NCI-H226 (cell line): ENCODE measurements at places on chromosomes 1 and 21.

- no peak for DNase-seq
Measured at GRCh38 chr1:167088746-167089417, 1.3 kb downstream of the GPA33 start.

DNA sequence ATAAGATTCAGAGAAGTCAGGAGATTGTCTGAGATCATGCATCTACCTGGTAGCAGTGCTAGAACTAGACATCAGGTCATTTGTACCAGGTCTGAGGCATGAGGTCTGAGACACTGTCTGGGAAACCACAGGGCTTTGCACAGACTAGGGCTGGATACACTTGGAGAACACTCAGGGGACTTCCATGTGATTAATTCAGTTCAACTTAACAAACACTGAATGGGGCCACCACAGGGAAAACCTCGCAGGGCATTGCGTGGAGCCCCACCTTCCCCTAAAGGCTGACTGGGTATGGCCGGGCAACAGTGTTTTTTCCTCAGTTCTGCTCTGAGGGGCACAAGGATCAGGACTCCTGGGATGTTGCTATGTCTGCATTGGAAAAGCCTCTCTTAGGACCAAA, 86.5 kb upstream of the WARS2 start:
- no peak for DNase-seq

- no peak for DNase-seq
Measured at GRCh38 chr1:230101556-230101955, 34.5 kb downstream of the GALNT2 start.

GRCh38 chr1:6496890-6497214, 5.4 kb upstream of the PLEKHG5 start:
- no peak for DNase-seq

DNA sequence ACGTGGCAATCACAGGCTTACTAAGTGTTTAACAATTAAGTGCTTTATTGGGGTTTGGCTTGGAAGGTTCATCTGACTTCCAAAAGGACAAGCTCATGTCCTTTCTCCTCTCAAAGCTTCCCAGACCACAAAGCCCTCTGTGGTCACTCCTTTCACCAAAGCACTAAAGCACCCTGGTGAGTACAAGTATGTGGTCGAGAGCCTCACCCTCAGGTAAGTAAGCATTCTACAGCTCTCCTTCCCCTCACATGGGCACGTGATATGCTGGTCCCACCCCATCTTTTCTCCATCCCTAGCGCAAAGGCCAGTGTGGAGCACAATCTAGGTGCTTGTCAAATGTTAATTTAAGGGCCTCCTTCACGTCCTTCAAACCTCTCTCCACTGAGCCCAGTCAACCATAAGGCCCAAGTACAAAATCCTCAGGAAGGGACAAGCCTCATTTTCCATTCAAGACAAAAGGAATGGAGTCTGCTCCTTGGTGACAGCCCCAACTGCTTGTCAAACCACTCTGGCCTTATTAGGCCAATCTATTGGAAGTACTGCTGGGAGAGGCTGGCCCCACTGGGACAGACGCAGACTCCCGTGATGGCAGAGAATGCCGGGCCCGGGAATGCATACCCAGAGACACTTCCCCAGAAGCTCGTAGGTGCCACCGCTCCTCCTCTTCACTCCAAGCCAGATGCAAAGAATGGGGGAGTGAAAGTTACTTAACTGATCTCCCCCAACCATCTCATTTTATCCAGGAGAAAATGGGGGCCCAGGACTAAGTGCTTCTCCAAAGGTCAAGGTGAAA, 7.8 kb downstream of the STMN1 start:
- no peak for DNase-seq

- DNase-seq, result no peak
Measured at GRCh38 chr1:176552999-176553398, 90.0 kb downstream of the PAPPA2 start.

GRCh38 chr1:97073936-97074335, 352.4 kb downstream of the PTBP2 start:
- peak; percentile 62 for DNase-seq

DNA sequence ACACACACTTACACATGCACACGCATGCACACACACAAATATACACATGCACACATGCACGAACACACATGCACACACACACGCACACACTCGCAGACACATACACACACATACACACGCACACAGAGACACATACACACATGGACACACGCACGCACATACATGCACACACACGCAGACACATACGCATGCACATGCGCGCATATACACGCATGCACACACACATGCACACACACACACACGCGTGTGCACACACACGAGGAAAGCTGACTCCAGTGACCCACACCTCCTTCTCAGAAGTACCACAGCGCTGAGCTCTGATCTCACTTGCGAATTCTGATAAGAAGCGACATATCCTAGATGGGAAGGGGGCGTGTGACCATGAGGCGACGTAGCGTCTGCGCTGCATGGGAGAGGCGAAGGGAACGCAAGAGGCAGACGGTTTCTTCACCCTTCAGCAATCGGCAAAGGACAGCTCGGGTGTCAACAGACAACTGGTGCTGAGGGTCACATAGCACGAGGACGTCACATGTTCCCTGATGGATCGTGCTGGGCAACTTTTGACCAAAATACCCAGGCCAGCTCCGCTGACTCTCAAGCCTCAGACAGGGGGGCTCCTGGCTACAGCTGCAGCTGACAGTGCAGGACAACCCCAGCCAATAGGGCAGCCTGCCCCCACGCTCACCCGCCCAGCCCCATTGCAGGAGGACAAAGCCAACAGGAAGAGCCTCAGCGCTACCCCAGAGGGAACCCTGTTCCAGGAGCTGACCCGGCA, 16.0 kb upstream of the PDE9A start:
- no peak for DNase-seq

- no peak for DNase-seq
Measured at GRCh38 chr1:145982010-145982723, 14.2 kb downstream of the TXNIP start.

- DNase-seq, result no peak
Measured at GRCh38 chr1:202616355-202616915, 93.8 kb downstream of the SYT2 start.

- DNase-seq, result no peak
Measured at GRCh38 chr1:236124965-236125364, 17.4 kb upstream of the GPR137B start.

DNA sequence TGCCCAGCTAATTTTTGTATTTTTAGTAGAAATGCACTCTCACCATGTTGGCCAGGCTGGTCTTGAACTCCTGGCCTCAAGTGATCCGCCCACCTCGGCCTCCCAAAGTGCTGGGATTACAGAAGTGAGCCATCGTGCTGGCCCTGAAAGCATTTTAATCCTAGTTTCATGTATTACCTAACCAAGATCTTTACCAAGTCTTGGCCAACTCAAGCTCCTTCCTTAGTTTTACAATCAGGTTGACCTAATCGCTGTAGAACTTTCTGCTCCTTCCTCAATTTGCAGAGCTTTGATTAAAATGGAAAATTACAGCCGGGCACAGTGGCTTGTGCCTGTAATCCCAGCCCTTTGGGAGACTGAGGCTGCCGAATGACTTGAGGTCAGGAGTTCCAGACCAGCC, 3.2 kb upstream of the TMEM63A start:
- no peak for DNase-seq

DNA sequence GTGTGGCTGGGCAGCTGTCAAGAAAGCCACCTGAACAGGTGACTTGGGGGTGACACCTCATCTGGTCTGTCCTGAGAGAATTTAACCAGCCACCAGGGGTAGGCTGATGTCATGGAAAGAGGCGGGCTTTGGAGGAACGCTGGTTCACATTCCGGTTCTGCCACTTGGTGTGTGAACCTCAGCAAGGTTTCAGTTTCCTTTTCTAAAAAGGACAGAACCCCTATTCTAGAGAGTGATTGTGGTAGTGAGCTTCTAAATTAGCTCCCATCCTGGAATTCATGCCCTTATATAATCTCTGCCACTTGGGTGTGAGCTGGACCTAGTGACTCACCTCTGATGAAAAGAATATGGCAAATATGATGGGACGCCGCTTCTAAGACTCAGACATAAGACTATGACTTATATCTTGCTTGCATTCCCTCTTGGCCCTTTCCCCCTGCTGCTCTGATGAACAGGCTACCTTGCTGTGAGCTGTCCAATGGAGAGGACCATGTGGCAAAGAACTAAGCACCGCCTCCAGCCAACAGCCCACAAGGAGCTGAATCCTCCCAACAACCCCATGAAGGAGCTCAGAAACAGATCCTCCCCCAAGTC, 332.1 kb downstream of the RRAGC start:
- no peak for DNase-seq

- DNase-seq, result no peak
Measured at GRCh38 chr1:160047111-160047991, 15.6 kb upstream of the PIGM start.

- DNase-seq, result no peak
Measured at GRCh38 chr1:5991381-5992025, 722 bp downstream of the NPHP4 start.

GRCh38 chr1:152111515-152111968, 3.7 kb downstream of the TCHH start:
- no peak for DNase-seq

- DNase-seq, result no peak
Measured at GRCh38 chr1:53465023-53465957, 6.1 kb downstream of the DMRTB1 start.

DNA sequence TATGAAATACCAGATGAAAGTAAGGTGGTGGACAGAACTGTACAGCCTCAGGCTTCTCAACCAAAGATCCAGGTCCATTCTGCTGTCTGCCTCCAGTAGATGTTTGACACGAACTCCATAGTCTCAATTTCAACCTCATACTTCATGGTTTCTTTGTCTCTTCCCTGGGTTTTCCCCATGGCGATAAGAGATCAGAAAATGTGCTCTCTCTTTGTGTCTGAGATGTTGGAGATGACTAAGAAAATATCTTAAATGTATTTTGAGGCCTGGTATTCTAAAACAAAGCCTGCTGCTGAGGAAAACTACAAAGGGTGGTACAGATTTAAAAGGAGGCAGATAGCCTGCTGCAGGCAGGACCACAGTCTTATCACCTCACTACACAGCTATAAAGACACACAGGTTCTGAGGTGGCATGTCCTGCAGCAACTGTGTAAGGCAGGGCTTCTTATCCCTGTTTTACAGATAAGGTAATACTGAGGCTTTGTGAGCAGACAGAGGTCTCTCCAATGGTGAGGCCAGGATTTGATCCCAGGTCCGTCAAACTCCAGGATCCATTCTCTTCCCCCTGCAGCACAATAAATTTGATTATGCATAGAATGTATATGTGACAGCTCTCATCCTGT, 40.0 kb upstream of the CACNA1E start:
- no peak for DNase-seq

DNA sequence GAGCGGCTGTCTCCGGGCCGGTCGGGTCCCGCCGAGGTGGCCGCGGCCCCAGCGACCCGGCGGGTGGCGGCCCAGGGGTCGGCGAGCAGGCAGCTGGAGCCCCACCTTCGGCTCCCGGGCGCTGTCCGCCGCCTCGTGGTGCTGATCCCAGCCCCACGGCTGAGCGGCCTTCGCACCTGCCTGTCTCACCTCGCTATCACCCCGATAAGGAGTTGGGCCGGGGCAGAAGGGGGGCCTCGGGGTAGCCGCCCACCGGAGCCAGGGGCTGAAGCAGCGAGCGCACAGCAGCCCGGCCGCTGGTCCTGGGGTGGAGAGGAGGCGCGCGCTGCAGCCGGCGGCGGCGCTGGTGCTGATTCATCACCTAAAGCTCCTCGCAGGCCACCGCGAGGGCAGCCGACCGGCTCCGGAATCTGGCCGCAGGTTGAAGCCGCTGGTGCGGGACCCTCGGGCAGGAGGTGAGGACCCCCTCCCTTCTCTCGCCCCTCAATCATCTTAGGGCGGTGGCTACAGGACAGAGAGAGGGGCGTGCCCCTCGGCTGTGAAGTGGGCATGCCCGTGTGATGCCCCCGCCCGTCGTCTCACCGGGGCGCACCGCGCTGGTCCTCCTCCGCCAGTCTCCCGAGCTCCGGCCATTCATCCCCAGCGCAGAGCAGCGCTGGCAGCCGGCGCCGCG, 575 bp downstream of the TRIM67 start:
- DNase-seq, result no peak

- no peak for DNase-seq
Measured at GRCh38 chr1:118159569-118159968, 25.5 kb downstream of the SPAG17 start.

GRCh38 chr21:41759214-41759840, 7.5 kb downstream of the RIPK4 start:
- DNase-seq, result no peak

DNA sequence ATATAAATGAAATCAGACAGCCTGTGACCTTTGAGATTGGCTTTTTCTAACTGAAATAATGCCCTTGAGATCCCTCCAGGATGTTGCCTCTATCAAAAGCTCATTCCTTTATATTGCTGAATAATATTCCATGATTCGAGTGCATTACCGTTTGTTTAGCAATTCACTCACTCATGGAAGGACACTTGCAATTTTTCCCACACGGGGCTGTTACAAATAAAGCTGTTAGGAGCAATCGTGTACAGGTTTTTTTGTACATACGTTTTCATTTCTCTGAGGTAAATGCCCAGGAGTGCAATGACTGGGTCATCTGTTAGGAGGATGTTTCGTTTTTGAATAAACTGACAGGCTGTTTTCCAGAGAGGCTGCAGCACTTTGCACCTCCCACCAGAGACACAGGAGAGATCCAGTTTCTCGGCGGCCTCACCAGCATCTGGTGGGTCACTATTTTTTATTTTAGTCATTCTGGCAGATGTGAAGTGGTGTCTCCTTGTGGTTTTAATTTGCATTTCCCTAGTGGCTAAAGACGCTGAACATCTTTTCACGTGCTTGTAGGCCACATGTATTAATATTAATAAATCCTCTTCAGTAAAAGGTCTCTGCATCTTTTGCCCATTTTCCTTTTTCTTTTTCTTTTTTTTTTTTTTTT, 11.0 kb downstream of the PRDM15 start:
- DNase-seq, result no peak

GRCh38 chr1:26791148-26791547, 3.4 kb downstream of the PIGV start:
- no peak for DNase-seq

DNA sequence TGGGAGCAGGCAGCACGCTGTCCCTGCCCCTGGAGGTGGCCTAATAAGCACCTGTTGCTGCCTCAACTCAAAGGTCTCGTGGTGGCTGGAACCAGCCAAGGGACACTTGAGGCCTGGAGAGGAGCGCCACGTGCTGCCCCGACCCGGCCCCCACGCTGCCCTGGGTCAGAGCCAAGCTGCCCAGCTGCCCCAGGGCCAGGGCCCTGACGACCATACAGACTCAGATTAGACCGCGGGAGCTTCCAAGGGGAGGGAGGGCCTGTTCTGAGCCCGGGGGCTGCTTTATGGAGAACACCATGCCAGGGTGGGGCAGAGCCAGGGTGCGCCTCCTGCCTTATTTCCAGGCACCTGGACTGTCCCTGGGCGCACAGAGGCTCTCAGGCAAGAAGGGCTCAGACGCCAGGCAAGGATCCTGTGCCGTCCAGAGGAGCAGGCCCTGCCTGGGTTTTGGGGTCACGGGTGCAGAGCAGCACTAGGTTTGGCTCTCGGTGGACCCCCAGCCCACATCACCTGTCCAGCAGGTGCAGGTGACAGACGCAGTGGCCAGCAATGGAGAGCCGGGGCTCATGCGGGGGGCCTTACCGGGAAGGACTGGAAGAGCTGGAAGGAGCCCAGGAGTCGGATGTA, 18.6 kb downstream of the KRTAP10-1 start:
- no peak for DNase-seq

GRCh38 chr1:31432592-31433395, 19.8 kb downstream of the SERINC2 start:
- no peak for DNase-seq
